Endothelial cell (in vitro differentiated cells): ENCODE measurements at places on chromosomes 3 and 15.
A peak's percentile ranks its signal among the peaks of the same experiment; 100 is the strongest.

DNA sequence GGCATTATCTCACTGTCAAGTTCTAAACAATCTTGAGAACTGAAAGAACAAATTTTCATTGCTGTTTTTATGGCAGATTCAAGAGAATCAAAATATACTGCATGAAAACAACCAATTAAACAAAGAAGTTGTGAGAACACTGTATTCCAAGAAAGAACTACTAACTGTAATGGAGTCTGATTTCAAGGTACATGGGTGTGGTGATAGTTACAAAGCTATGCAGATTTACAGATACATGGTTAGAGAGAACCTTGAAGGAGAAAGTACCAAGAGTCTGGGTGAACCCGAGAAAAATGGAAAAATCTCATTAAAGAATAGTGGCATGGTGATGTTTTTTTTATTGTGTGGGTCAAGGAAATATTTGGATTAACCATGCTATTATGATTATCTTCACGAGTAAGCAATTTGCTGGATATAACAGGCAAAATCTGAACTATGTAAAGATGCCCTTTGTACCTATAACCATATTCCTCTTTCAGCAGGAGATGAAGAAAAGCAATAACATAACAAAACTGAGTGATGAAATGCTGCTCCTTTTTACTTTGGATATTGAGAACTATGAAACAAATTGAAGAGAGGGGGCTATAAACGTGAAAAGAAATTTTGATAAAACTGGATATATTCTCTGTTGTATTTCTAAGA, 100.4 kb downstream of the PLSCR2 start:
- H3K4me1 ChIP-seq, result no peaks in the 10 kb centered on the region
- no peak overlapping the region for H3K4me3 ChIP-seq
- H3K27me3 ChIP-seq, result peaks cover 5% of the 10 kb centered on the region
- DNase-seq, result no peak
- no peak overlapping the region for H3K27ac ChIP-seq
- H3K36me3 ChIP-seq, result no peaks in the 10 kb centered on the region

GRCh38 chr3:8481380-8481779, 20.2 kb upstream of the LMCD1 start:
- no peaks in the 10 kb centered on the region for H3K27me3 ChIP-seq
- no peak overlapping the region for H3K4me3 ChIP-seq
- peaks cover 4% of the 10 kb centered on the region for H3K4me1 ChIP-seq
- no peak for DNase-seq

GRCh38 chr15:58203537-58203936, 65.4 kb downstream of the AQP9 start:
- no peak for DNase-seq
- no peaks in the 10 kb centered on the region for H3K4me1 ChIP-seq
- H3K36me3 ChIP-seq, result no peaks in the 10 kb centered on the region
- H3K27me3 ChIP-seq, result peaks cover 2% of the 10 kb centered on the region
- H3K4me3 ChIP-seq, result no peak overlapping the region

GRCh38 chr15:58462547-58462946, 30.8 kb downstream of the LIPC start:
- no peak overlapping the region for H3K27ac ChIP-seq
- DNase-seq, result no peak
- H3K36me3 ChIP-seq, result no peaks in the 10 kb centered on the region
- no peak overlapping the region for H3K4me3 ChIP-seq
- H3K27me3 ChIP-seq, result peaks cover 9% of the 10 kb centered on the region

- no peak overlapping the region for H3K27ac ChIP-seq
- DNase-seq, result no peak
- no peaks in the 10 kb centered on the region for H3K36me3 ChIP-seq
- no peaks in the 10 kb centered on the region for H3K4me1 ChIP-seq
- H3K27me3 ChIP-seq, result no peaks in the 10 kb centered on the region
- H3K4me3 ChIP-seq, result no peak overlapping the region
Measured at GRCh38 chr3:61401359-61401758, 150.1 kb upstream of the FHIT start.

DNA sequence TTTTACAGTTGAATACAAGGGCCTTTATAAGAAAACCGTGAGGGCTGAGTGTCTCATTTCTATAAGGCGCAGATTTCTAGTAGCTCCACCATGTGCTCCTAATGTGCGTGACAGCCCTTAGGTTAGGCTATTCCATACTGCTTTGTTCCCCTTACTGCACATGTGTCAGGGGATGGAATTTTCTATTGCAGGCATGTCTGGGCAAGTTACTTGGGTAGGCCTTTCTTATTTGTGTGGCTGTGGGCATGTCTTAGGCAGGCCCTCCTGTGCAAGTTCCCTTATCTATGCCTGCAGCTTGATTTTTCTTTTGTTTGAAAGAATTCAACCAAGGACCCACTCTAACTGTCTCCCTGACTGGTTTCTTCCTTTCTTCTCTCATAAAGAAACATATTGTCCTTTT, 434.2 kb upstream of the CNTN3 start:
- H3K4me1 ChIP-seq, result peaks cover 3% of the 10 kb centered on the region
- H3K36me3 ChIP-seq, result no peaks in the 10 kb centered on the region
- H3K4me3 ChIP-seq, result no peak overlapping the region
- peak overlapping the region; percentile 90 for H3K27ac ChIP-seq
- H3K27me3 ChIP-seq, result no peaks in the 10 kb centered on the region

DNA sequence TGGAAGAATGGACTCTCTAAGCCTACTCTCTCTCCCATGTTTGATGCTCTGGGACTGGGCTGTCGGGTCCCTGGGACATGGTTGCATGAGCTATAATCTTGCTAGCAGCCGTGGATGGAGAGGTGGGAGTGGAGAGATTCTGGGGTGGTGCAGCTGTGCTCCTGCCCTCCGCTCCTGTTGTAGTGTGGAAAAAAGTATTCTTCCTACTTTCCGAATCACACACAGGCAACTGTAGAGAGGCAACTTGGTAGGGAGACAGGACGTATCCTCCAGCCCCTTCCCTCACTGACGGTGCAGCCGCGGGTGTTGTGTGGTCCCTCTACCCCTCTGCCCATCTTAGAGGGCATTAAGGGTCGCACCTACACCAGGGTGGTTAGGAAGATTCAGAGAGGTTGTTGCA, 281.4 kb upstream of the TLE3 start:
- no peak overlapping the region for H3K27ac ChIP-seq
- H3K4me3 ChIP-seq, result no peak overlapping the region
- peaks cover 7% of the 10 kb centered on the region for H3K27me3 ChIP-seq
- DNase-seq, result no peak

DNA sequence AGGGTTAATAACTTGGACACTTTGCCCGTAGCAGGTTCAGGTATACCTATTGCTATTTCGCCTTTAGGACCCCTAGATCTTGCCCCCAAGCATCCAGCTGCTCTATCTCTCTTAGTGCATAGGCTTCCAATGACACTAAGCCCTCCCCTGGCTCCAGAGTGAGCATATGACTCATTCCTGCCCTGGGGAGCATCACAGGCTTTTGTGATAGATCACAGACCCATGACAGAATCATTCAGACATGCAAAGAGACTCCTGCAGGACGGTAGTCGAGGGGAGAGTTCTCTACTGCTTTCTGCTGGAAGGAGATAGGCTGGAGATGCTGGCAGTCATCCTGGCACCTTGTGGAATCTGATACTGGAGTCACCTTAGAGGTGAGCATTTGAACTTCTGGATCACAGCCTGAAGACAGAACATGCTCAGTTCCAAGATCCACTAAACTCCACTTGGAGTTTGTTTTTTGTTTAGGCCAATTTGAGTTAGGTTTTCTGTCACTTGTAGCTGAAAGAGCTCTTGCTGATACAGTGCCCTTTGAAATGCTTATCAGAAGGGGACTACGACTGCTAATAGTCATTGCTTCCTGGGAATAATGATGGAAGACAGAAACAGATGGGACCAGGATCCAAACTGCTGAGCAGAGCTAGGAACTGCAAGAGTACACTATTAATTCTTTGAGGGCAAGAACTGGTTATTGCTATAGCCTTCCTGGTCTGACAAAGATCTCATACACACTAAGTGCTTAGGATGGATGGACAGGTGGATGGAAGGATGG, 11.0 kb downstream of the LYSMD2 start:
- H3K27ac ChIP-seq, result no peak overlapping the region
- H3K36me3 ChIP-seq, result peaks cover under 1% of the 10 kb centered on the region
- H3K27me3 ChIP-seq, result peaks cover 2% of the 10 kb centered on the region
- no peak overlapping the region for H3K4me3 ChIP-seq

DNA sequence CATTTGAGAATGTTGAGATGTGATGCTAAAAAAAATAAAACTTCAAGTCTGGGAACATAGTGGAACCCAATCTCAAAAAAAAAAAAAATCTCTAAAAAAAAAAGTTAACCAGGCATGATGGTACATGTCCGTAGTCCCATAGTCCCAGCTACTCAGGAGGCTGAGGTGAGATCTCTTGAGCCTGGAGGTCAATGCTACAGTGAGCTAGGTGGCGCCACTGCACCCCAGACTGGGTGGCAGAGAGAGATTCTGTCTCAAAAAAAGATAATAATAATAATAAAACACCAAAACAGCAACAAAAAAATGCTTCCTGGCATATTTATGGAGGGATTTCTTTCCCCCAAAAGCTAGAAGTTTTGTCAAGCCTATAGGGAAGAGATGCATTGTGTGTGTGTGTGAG, 361.6 kb downstream of the ROBO1 start:
- H3K4me1 ChIP-seq, result peaks cover 2% of the 10 kb centered on the region
- no peak overlapping the region for H3K27ac ChIP-seq
- H3K27me3 ChIP-seq, result no peaks in the 10 kb centered on the region
- H3K4me3 ChIP-seq, result no peak overlapping the region
- H3K36me3 ChIP-seq, result no peaks in the 10 kb centered on the region

GRCh38 chr3:161203485-161204098, 17.5 kb upstream of the NMD3 start:
- no peaks in the 10 kb centered on the region for H3K4me1 ChIP-seq
- DNase-seq, result no peak
- no peak overlapping the region for H3K4me3 ChIP-seq
- no peak overlapping the region for H3K27ac ChIP-seq
- H3K27me3 ChIP-seq, result no peaks in the 10 kb centered on the region
- H3K36me3 ChIP-seq, result no peaks in the 10 kb centered on the region

DNA sequence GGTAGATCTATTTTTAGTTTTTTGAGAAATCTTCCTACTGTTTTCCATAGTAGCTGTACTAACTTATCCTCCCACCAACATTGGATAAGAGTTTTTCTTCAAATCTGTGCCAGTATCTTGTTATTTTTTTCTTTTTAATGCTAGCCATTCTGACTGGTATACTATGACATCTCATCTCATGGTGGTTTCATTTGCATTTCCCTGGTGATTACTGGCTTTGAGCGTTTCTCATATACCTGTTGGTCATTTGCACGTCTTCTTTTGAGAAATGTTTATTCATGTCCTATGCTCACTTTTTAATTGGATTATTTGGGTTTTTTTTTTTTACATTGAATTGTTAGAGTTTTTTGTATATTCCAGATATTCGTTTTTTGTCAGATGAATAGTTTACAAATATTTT, 398.1 kb downstream of the OCA2 start:
- H3K27ac ChIP-seq, result no peak overlapping the region
- H3K4me1 ChIP-seq, result no peaks in the 10 kb centered on the region
- no peak overlapping the region for H3K4me3 ChIP-seq

- H3K27me3 ChIP-seq, result no peaks in the 10 kb centered on the region
- H3K27ac ChIP-seq, result no peak overlapping the region
- peaks cover 16% of the 10 kb centered on the region for H3K36me3 ChIP-seq
- H3K4me3 ChIP-seq, result no peak overlapping the region
- H3K4me1 ChIP-seq, result no peaks in the 10 kb centered on the region
Measured at GRCh38 chr3:143016321-143016972, 15.1 kb downstream of the U2SURP start.

DNA sequence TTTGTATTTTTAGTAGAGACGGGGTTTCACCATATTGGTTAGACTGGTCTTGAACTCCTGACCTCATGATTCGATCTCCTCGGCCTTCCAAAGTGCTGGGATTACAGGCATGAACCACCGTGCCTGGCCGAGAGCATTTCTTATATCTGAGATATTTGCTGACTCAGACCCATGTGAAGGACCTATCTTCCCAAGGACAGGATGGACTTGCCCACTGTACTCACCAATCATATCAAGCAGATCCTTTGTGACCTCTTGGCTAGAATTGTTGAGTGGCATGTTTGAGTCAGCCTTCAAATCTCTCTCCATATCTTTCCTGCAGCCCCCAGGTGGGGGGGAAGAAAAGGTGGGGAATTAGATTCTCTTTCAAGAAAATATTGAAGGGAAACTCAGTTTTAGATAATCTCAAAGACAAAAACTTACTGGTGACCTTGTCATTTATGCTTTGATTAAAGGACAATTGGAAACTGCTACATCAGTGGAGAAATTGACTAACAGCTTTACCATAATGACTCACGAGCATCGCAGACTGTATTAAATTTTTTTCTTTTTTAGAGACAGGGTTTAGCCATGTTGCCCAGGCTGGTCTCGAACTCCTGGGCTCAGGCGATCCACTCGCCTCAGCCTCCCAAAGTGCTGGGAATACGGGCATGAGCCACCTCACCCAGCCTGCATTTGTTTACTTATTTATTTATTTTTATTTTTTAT, 3.1 kb downstream of the C3orf62 start:
- H3K27me3 ChIP-seq, result peaks cover 2% of the 10 kb centered on the region
- H3K36me3 ChIP-seq, result no peaks in the 10 kb centered on the region
- H3K27ac ChIP-seq, result no peak overlapping the region
- DNase-seq, result no peak

GRCh38 chr15:78390826-78391225, 47.2 kb upstream of the IREB2 start:
- no peak overlapping the region for H3K27ac ChIP-seq
- DNase-seq, result no peak
- peaks cover 13% of the 10 kb centered on the region for H3K4me1 ChIP-seq

- H3K27ac ChIP-seq, result no peak overlapping the region
- H3K4me1 ChIP-seq, result no peaks in the 10 kb centered on the region
- peaks cover 4% of the 10 kb centered on the region for H3K36me3 ChIP-seq
- no peak overlapping the region for H3K4me3 ChIP-seq
Measured at GRCh38 chr3:10421996-10422395, 83.4 kb downstream of the ATP2B2 start.

- H3K27ac ChIP-seq, result no peak overlapping the region
- H3K27me3 ChIP-seq, result no peaks in the 10 kb centered on the region
- no peak for DNase-seq
- peaks cover 8% of the 10 kb centered on the region for H3K4me1 ChIP-seq
- no peak overlapping the region for H3K4me3 ChIP-seq
Measured at GRCh38 chr15:77002436-77002835, 7.5 kb downstream of the PSTPIP1 start.

- no peak for DNase-seq
- H3K4me1 ChIP-seq, result peaks cover 4% of the 10 kb centered on the region
- H3K4me3 ChIP-seq, result no peak overlapping the region
- no peaks in the 10 kb centered on the region for H3K36me3 ChIP-seq
- H3K27me3 ChIP-seq, result peaks cover under 1% of the 10 kb centered on the region
Measured at GRCh38 chr3:61724801-61725200, 163.4 kb downstream of the PTPRG start.

- no peaks in the 10 kb centered on the region for H3K36me3 ChIP-seq
- no peaks in the 10 kb centered on the region for H3K27me3 ChIP-seq
- no peak overlapping the region for H3K4me3 ChIP-seq
- H3K27ac ChIP-seq, result no peak overlapping the region
- no peak for DNase-seq
Measured at GRCh38 chr15:99344639-99345038, 93.4 kb downstream of the LRRC28 start.

GRCh38 chr3:44439499-44440295, 37.8 kb downstream of the ZNF445 start:
- peaks cover 3% of the 10 kb centered on the region for H3K36me3 ChIP-seq
- peaks cover 19% of the 10 kb centered on the region for H3K4me1 ChIP-seq
- H3K27me3 ChIP-seq, result no peaks in the 10 kb centered on the region
- peak overlapping the region; percentile 92 for H3K27ac ChIP-seq
- DNase-seq, result peak; percentile 69
- peak overlapping the region; percentile 3 for H3K4me3 ChIP-seq
